ENCODE measurements at places on chromosomes 3 and 15.

GRCh38 chr3:72601983-72602750 is 246.1 kb downstream of the SHQ1 start:
- no peak for DNase-seq

DNA sequence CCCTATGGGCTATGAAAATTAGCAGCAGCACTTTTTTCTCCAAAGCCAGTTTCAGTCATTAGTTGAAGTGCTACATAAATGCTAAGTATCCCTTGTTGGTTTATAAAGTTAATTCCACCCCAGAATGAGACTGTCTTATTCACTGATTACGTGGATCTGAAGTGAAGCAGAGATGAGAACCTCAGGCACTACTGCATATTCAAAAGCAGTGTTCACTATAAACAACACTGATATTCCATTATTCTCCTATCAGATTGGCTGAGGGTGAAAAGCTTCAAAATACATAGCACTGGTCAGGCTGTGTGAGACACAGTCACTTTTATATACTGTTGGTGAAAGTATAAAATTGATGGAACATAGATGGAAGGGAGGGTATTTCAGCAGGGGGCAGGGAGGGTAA is 395.7 kb upstream of the RARB start:
- no peak for DNase-seq

DNA sequence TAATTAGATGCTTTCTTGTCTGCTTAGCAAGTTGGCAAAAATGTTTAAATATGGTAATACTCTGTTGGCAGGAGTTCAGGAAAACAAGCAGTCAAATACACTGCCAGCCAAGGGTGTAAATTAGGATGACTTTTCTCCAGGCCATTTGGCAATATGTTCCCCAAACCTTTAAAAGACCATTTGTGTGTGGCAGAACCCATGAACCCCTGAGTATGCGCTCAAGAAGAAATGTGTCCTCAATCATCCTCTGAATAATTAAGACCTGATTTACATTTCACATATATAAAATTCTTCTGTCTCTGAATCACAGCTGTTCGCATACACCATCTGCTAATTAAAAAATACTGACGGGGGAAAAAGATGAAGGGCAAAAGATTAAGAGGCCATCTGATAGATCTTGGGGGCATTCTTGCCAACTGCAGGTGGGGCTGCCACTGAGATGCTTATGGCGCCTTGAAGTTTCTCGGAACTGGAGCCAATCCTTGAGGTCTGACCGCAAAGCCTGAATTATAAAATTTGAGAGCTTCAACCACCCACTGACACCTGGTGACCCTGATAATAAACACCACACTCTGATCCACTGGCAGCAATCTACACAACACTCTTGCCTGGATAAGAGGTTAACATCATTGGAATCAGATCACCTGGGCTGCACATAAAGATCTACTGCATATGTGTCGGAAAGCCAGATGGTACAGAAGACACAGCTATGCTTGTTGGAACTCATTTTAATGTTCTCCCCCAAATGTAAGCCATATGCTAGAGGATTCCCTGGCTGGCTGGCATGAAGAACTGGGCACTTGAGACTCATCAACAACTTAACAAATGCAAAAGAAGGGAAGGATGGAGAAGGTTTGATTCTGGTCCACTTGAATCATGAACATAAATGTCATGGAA is 190.6 kb downstream of the OSBPL10 start:
- no peak for DNase-seq

DNA sequence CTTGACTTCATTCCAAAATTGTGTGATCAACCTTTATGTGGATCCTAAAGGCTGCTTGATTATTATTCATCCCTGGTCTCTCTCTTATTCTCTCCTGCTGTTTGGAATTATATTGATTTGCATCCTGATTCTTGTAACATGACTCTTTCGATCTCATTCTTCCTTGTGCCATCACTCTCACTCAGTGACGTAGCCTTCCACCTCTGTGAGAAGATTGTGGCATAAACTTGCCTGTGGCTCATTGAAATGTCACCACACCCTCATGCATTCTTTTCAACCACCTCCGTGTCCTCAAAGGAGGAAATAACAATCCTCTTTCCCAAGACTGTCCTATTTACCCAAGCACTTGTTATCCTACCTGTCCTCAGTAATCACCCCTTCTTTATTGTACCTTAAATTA is 41.3 kb upstream of the GCNT3 start:
- DNase-seq: no peak

DNA sequence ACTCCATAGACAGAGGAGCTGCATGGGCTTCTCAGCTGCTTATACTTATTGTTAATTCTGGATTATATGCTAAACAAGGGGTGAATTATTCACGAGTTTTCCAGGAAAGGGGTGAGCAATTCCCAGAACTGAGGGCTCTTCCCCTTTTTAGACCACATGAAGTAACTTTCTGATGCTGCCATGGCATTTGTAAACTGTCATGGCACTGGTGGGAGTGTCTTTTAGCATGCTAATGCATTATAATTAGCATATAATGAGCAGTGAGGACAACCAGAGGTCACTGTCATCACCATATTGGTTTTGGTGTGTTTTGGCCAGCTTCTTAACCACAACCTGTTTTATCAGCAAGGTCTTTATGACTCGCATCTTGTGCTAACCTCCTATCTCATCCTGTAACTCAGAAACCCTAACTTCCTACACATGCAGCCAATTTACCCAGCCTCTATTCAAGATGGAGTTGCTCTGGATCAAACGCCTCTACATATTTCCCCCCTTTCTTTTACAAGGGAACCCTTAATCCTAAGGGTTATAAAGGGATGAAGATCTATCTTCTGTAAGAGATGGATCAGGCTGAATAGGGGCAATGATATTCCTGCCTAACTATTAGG is 12.1 kb upstream of the DMXL2 start:
- DNase-seq: no peak

GRCh38 chr3:126394179-126394976 is at the start of gene CFAP100:
Gene CFAP100 (plus strand): TSS chr3:126394909. CDS start chr3:126396001, 1,092 bp downstream.
- DNase-seq: no peak

GRCh38 chr3:99883138-99883461 is 65.4 kb downstream of the CMSS1 start:
- no peak for DNase-seq

- no peak for DNase-seq
Observed at GRCh38 chr3:10292505-10293419, at the start of gene GHRL. Gene GHRL (minus strand): TSS chr3:10292947. CDS start chr3:10290180, 2,767 bp downstream.

Data from HT1080 (cell line).